ENCODE measurements at places on chromosomes 5 and 9. TPM values are rescaled to one million over a fixed set of nuclear protein-coding genes. Genes with fewer than 3 reads are reported as not detected.

GRCh38 chr5:103254921-103255320, 3.6 kb upstream of the MACIR start:
- H3K36me3 ChIP-seq, result no peaks in the 10 kb centered on the region
- no peak for DNase-seq
- H3K27me3 ChIP-seq, result peaks cover 14% of the 10 kb centered on the region
- H3K4me3 ChIP-seq, result no peak overlapping the region
- peaks cover 3% of the 10 kb centered on the region for H3K4me1 ChIP-seq

DNA sequence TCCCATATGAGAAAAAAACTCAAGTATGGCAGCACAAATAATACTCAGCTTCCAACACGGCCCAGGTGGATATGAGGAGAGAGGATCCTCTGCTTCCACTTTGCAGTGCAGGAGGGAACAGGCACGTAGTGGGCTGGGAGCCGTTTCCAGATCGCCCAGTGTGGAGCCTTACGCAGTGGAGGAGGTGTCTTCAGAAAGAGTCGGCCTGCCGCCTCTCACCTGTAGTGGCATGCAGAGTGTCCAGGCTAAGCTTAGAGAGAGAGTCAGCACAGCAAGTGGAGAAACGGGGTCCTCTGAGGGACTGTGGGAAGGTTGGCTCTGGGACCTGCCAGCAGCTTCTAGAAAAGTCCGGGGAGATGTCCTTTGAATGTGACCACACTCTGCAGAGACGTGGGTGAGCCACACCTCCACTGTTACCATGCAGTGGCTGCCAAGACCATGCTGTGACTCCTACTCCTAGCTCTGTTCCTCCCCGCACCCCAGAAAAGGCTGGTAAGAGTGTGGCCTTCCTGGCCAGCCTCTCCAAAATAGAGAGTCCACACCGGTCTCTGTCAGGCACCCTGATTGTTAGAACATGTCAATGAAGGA, 3.5 kb upstream of the SEMA4D start:
- peak overlapping the region; percentile 78 for H3K4me3 ChIP-seq
- peaks cover 61% of the 10 kb centered on the region for H3K4me1 ChIP-seq
- no peaks in the 10 kb centered on the region for H3K36me3 ChIP-seq
- H3K27me3 ChIP-seq, result no peaks in the 10 kb centered on the region
- DNase-seq, result no peak
- H3K27ac ChIP-seq, result peak overlapping the region; percentile 85

- H3K4me1 ChIP-seq, result no peaks in the 10 kb centered on the region
- H3K36me3 ChIP-seq, result peaks cover 4% of the 10 kb centered on the region
- no peak overlapping the region for H3K4me3 ChIP-seq
- H3K27me3 ChIP-seq, result peaks cover 7% of the 10 kb centered on the region
Observed at GRCh38 chr5:158351485-158352125, 492.7 kb upstream of the CLINT1 start.

DNA sequence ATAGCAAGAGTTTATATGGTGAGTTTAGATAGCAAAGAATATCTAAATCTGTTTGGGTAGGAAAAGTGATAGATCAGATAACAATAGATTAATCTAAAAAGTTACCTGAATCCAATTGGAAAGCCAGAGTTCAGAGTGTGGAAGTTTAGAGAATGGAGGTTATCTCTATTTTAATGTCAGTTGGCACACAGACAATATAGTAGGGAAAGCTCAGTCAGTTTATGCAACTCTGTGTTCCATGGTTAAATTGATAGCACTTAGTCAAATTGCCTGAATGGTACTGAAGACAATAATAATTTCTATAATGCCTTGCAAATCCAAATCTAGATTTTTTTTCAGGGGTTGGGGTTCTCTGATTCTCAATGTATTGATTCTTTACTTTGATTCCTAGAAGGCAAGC, 77.0 kb downstream of the ARHGEF28 start:
- DNase-seq, result no peak

DNA sequence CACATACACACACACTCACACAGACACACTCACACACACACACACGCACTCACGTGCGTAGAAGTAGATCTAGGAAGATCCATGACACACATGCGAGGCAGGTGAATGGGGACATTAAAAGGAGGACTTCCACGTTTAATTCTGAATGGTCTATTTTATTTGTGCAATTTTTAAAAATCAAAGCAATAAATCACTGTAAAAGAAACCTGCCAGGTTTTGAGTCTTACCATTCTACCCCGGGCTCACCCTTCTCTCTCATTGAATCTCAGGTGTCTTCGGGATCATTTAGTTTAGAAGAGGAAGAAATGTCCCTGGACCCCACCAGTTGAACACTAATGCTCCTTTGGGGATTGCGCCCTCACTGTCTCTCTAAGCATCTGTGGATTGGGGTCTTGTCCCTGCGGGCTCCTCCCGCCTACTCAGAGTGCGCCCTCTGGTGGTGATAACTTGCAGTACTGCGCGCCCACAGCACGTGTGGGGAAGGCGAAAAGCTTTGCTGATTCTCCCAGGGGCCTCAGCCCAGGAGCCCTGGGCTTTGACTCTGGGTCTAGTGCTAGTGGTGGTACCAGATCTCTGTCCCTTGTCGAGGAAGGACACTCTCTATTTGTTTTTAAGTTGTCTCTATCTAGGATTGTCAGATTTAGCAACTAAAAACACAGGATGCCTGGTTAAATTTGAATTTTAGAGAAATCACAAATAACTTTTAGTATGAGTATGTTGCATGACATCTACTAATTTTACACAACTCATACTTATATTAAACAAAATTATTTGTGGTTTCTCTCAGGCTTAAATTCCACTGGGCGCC, 34.8 kb downstream of the BOD1 start:
- no peak overlapping the region for H3K27ac ChIP-seq
- no peak for DNase-seq
- no peaks in the 10 kb centered on the region for H3K4me1 ChIP-seq
- no peak overlapping the region for H3K4me3 ChIP-seq

BRD3 gene
- 19.1 TPM for total RNA-seq

SLF1 gene
- total RNA-seq, result 32.6 TPM

- no peak overlapping the region for H3K27ac ChIP-seq
- H3K4me3 ChIP-seq, result no peak overlapping the region
- H3K4me1 ChIP-seq, result no peaks in the 10 kb centered on the region
- peaks cover 5% of the 10 kb centered on the region for H3K27me3 ChIP-seq
- H3K36me3 ChIP-seq, result no peaks in the 10 kb centered on the region
Observed at GRCh38 chr5:172383191-172383802, 71.0 kb downstream of the SH3PXD2B start.

DNA sequence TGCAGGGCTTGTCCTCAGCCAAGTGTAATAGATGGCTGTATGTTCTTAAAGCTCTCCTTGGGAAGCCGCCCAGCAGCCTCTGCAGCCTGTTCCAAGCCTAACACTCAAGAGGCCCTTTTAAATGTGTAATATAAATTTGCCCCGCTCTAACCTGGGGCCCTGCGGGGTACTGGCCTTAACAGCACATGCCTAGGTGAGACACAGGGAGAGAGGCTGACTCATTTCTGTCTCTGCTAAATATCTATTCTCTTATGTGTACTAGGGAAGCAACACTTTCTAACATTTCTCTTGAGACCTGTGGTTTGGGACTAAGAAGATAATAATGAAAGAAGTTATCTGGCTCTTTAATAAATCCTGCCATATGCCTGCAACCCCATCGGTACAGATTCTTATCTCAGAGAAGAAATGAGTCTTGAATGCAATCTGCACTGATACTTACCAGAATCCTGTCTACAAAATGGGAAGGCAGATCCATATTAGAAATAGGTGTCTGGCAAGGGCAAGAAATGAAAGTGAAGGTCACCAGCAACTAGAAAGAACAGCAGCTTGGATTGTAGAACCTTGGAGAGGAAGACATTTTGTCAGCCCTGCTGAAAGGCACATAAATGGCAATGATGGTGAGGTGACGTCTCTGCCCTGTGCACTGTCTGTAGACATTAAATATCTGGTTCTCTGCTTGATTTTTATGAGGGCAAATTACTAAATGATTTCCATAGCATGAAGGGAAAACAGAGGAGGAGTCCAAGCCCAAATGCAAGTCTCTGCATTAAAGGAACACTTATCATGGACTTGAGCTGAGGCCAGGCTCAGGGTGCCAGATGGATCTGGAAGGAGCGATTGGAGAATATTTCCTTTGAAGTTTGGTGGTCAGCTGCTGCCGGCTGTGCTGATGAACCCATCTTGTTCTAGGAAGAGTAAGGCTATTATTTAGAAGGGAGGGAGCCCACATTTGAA, 14.5 kb upstream of the TGFBI start:
- H3K36me3 ChIP-seq, result no peaks in the 10 kb centered on the region
- no peak overlapping the region for H3K4me3 ChIP-seq
- H3K27ac ChIP-seq, result no peak overlapping the region
- peaks cover 4% of the 10 kb centered on the region for H3K4me1 ChIP-seq
- H3K27me3 ChIP-seq, result peaks cover 37% of the 10 kb centered on the region
- no peak for DNase-seq

C1QTNF2 gene
- total RNA-seq, result not detected
